ENCODE measurements at places on chromosomes 11 and 22.

DNA sequence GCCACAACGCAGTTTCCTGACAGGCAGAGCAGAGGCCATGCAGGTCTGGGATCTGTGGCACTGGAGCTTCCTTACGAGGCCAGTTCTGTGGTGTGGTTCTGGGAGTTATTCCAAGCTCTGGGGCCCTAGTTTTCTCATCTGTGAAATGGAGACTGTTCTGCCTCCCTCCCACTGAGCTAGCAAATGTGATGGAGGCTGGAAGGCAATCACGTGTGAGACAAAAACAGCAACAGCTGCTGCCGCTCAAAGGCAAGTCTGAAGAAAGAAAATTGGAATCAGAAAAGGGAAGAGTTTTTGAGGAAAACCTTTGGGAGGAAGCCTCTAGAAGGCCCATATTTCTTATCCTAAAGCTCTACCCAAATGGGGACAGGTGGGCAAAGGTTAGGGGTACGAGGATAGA is 8.3 kb upstream of the RIC3 start:
- no peaks in the 10 kb centered on the region for H3K27me3 ChIP-seq
- no peak overlapping the region for H3K4me3 ChIP-seq
- H3K27ac ChIP-seq: no peak overlapping the region
- H3K4me1 ChIP-seq: no peaks in the 10 kb centered on the region
- H3K36me3 ChIP-seq: no peaks in the 10 kb centered on the region

DNA sequence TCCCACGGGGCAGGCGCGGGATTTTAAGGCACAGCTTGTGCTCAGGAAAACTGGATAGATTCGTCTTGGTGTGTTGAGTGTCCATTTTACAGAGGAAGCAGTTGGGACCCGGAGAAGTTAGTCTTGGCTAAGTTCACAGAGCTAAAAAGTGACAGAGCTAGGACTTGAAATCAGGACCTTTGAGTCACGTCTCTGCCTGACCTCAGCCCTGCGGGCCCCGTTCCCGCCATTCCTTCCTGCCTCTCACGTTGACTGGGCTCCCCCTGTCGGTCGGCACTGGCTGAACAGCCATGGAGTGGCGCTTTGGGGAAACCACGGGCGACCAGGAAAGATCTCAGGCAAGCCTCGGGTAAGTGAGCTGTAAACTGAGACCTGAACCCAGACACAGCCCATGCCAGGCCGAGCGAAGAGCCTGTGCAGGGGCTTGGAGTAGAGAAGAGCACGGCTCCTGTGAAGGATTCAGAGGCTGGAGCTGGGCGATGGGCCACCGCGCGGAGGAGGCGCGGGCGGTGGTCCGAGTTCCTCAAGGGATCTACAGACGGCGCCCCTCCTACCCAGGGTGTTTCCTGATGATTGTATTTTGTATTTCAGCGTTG is 54.1 kb downstream of the WNT11 start:
- peak; percentile 63 for DNase-seq
- H3K27ac ChIP-seq: no peak overlapping the region
- H3K27me3 ChIP-seq: no peaks in the 10 kb centered on the region
- no peaks in the 10 kb centered on the region for H3K36me3 ChIP-seq
- peaks cover 26% of the 10 kb centered on the region for H3K4me1 ChIP-seq

DNA sequence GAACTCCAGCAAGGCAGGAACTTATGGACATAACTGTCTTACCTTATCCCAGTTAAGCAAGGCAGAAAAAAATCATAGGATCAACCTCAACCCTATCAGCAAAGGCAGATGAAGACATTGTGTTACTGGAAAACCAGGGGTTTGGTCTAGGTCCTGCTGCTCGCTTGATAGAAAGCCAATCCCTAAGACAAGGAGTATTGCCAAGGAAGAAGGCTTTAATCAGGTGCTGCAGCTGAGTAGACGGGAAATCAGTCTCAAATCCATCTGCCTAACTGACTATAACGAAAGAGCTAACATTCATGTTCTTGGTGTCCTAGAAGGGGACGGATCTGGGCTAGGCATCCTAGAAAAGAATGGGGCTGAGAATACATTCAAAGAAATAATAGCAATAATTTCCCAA is 1158.7 kb upstream of the CNTN5 start:
- DNase-seq: no peak
- no peaks in the 10 kb centered on the region for H3K27me3 ChIP-seq
- no peaks in the 10 kb centered on the region for H3K36me3 ChIP-seq
- no peak overlapping the region for H3K27ac ChIP-seq

DNA sequence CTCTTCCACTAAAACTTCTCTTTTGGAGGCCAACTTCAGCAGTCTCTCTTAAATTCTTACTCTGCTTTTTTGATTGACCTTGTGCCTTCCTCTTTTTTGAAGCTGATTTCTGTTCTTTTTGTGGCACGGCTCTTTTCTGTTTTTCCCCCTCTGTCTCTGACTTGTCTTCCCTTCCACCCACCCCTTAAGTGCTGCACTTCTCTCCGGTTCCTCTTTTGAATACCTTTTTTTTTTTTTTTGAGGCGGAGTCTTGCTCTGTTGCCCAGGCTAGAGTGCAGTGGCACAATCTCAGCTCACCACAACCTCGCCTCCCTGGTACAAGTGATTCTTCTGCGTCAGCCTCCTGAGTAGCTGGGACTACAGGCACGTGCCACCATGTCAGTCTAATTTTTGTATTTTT is 211.9 kb downstream of the BLID start:
- no peaks in the 10 kb centered on the region for H3K4me1 ChIP-seq
- no peak overlapping the region for H3K4me3 ChIP-seq
- no peaks in the 10 kb centered on the region for H3K36me3 ChIP-seq
- DNase-seq: no peak
- H3K27me3 ChIP-seq: no peaks in the 10 kb centered on the region
- H3K27ac ChIP-seq: no peak overlapping the region

- no peaks in the 10 kb centered on the region for H3K36me3 ChIP-seq
- peak; percentile 57 for DNase-seq
- no peaks in the 10 kb centered on the region for H3K4me1 ChIP-seq
- H3K4me3 ChIP-seq: peak within 1 kb of the TSS; percentile 78
Measured at GRCh38 chr11:5808500-5809121, at the start of gene OR52N2. OR52N2 (plus strand) TSS chr11:5808924; CDS start chr11:5820336, 11,412 bp downstream.

- H3K27me3 ChIP-seq: no peaks in the 10 kb centered on the region
- no peaks in the 10 kb centered on the region for H3K4me1 ChIP-seq
- H3K27ac ChIP-seq: no peak overlapping the region
- H3K36me3 ChIP-seq: no peaks in the 10 kb centered on the region
- H3K4me3 ChIP-seq: no peak overlapping the region
Measured at GRCh38 chr22:29109822-29110221, 37.0 kb downstream of the KREMEN1 start.

- no peaks in the 10 kb centered on the region for H3K27me3 ChIP-seq
- H3K36me3 ChIP-seq: no peaks in the 10 kb centered on the region
- DNase-seq: no peak
- H3K4me3 ChIP-seq: no peak overlapping the region
- H3K4me1 ChIP-seq: no peaks in the 10 kb centered on the region
- no peak overlapping the region for H3K27ac ChIP-seq
Measured at GRCh38 chr11:20035701-20036601, 124.3 kb downstream of the DBX1 start.

GRCh38 chr11:76206327-76207081 is at the start of gene WNT11:
WNT11 (minus strand) TSS chr11:76206502; CDS start chr11:76206407, 95 bp downstream.
- H3K27me3 ChIP-seq: peaks cover 44% of the 10 kb centered on the region
- peak; percentile 60 for DNase-seq

DNA sequence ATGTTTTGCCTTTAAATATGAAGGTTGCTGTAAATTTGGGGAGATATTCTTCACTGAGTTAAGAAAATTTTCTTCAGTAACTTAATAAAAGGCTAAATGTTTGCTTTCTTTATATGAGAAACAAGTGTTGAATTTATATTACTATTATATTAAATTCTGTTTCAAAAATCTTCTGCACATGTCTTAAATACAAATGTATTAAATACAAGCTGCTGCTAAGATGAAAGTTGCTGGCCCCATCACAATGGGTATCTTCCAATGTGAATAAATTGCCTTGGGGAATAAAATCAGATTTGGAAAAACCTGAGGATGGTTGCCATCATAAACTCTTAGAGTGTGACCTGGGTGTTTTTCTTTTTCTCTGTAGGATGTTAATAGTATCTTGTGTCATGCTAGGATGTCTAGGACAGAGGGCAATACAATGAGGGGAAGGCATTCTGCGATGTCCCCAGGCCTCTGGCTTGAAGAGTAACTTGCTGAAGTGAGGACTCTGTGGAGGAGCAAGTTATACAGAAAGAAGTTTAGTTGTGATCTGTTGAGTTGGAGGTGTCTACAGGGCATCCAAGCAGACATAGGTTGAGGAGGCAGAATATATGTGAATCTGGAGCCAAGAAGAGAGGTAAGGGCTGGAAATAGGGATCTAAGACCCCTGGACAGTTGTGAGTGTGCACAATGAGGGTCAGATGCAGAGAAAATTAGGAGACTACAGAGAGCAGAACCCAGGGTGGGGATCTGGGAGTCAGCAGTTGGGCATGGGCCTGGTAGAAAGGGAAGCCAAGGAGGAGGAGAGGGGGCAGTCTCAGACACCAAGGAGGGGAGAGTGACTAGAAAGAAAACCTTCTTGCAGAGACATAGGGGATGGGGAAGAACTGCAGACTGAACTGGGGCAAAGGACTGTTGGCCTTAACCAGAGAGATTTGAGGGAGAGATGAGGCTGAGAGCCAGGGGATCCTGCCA is 4.8 kb downstream of the IGLL5 start:
- no peak for DNase-seq
- H3K27ac ChIP-seq: no peak overlapping the region
- no peaks in the 10 kb centered on the region for H3K4me1 ChIP-seq
- no peak overlapping the region for H3K4me3 ChIP-seq

DNA sequence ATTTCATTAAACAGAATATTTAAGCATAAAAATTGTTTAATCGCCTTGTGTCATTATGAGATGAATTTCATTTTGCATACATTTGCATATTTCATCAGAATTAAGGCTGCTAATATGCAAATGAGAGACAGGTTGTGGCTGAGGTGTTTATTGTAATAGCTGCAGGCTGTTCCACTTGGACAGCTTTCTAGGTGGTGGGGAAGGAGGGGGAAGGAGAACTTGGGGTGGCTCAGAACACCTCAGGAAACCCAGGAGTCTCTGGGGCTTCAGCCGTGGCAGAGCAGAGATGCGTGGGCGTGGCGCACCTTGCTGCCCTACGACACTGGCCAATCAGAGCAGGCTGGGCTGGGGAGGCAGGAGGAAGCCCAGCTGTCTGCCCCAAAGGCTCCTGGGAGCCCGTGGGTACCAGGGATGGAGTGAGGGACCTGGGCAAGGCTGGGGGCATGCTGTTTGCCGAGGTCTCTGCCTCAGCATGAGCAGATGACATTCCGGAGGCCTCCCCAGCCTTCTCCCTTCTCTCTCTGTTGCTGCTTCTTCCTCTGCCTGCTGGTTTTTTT is 542.9 kb downstream of the MN1 start:
- H3K27ac ChIP-seq: no peak overlapping the region
- H3K27me3 ChIP-seq: no peaks in the 10 kb centered on the region

- H3K27me3 ChIP-seq: no peaks in the 10 kb centered on the region
- no peak overlapping the region for H3K27ac ChIP-seq
- no peaks in the 10 kb centered on the region for H3K36me3 ChIP-seq
Measured at GRCh38 chr11:31355817-31356216, 13.7 kb downstream of the DCDC1 start.

GRCh38 chr11:101862391-101863233 is 52.2 kb upstream of the CEP126 start:
- no peaks in the 10 kb centered on the region for H3K27me3 ChIP-seq
- no peak overlapping the region for H3K4me3 ChIP-seq
- no peaks in the 10 kb centered on the region for H3K36me3 ChIP-seq
- no peaks in the 10 kb centered on the region for H3K4me1 ChIP-seq
- no peak for DNase-seq
- no peak overlapping the region for H3K27ac ChIP-seq

GRCh38 chr11:19953909-19954308 is 206.4 kb downstream of the DBX1 start:
- H3K36me3 ChIP-seq: no peaks in the 10 kb centered on the region
- H3K27ac ChIP-seq: no peak overlapping the region
- H3K27me3 ChIP-seq: no peaks in the 10 kb centered on the region
- DNase-seq: no peak

DNA sequence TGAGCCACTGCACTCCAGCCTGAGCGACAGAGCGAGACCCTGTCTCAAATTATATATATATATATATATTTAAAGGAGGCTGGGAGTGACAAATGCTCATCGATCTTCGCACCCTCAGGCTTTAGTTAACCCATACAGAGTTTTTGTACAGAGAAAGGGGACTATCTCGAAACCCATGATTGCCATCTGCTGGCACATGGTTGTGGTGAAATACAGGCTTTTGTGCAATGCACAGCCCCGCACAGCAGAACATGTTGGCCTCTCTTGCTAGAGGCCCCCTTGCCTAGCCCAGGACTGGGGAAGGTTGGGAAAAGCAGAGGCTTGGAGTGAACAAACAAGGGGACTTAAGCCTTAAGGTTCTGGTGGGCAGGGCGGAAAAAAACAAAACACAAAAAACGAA is 3.6 kb downstream of the MYBPC3 start:
- H3K27ac ChIP-seq: no peak overlapping the region
- H3K4me3 ChIP-seq: no peak overlapping the region
- no peak for DNase-seq
- no peaks in the 10 kb centered on the region for H3K36me3 ChIP-seq
- no peaks in the 10 kb centered on the region for H3K4me1 ChIP-seq
- H3K27me3 ChIP-seq: no peaks in the 10 kb centered on the region

- H3K36me3 ChIP-seq: no peaks in the 10 kb centered on the region
- H3K27me3 ChIP-seq: no peaks in the 10 kb centered on the region
- H3K27ac ChIP-seq: no peak overlapping the region
- no peak for DNase-seq
- no peak overlapping the region for H3K4me3 ChIP-seq
Measured at GRCh38 chr11:8026982-8027381, 39.8 kb downstream of the EIF3F start.
